Fibroblast of lung (primary cell): ENCODE measurements at places on chromosomes 12 and 14. TPM values are rescaled to one million over a fixed set of nuclear protein-coding genes. Genes with fewer than 3 reads are reported as not detected.

DNA sequence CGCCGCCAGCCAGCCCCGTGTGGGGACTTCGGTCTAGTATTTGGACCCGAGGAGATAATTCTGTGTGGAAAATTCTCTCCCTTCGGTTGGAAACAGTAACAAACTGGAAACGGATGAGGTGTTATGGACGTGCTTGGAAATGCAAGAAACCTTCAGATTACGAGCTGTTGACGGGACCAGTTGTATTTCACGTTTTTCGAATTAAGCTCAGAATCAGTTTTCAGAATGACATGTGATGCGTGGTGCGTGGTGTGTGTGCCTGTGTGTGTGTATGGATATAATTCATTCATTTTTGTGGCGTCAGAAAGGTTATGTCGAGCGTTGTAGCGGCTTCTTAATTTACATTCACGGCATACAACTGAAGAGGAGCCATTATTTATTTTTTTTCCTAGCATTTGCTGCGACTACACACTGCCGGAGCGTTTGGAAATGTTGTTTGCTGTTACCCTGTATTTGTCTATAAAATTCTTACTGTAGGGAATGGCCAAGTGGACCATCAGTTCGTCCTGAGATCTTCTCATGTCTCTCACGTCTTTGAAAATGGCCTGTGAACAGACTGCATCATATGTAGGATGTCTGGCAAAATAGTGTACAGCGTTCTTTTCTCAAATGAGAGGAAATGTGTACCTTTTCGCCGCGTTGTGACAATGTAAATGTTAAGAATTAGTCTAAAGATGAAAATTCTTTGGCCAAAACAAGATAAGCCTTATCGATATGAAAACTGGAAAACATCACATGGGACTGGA is 1.3 kb downstream of the TRAF3 start:
- peak; percentile 51 for DNase-seq

DNA sequence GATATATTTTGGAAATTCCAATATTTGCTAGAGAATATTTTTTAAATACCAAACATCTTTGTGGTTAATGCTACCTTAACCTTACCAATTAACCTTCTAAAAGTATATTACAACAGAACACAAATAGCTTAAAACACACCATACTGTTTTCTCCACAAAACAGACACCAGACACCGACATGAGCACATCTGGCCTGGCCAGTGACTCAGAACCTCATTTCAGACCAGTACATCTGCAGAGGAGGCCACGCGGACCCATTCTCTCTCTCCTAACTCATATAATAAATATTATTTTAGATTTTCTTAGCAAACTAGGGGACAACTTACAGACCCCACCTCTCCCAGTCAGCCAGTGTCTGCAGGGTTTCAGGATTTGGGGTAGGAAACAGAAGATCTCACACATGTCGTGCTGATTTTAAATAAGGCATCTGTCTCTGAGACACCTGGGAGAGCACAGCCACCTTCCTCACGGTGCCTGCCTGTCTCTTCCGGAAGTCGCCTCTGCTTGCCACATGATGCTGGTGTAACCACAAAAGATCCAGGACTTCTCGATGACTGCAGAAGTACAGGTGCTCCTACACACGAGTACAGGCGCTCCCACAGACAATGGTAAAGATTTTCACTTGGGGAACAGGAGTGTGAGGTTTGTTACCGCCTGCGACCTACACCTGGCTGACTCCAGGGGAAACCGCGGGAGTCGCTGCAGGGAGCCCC is 9.7 kb upstream of the ANKLE2 start:
- peak; percentile 18 for DNase-seq

GRCh38 chr14:52110441-52111086 is 41.7 kb upstream of the NID2 start:
- DNase-seq: peak; percentile 40

GRCh38 chr14:96503306-96503679 is 1.1 kb downstream of the PAPOLA start:
- DNase-seq: no peak

DNA sequence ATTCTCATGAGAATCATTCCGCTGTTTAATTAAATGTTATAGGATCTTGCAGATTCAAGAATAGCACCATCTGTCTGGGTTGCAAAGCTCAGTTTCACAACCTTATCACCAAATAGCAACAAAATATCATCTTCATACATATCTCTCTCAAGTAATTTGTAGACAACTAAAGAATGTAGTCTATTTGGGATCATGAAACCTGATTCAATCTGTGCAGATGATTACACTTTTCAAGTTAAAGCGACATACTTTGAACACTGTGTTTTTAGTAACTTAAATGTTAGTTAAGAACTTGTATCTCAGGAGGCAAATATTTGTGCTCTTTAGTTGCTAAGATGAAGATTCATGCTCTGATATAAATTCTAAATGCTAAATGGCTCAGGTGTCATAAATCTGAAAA is 14.8 kb downstream of the MED13L start:
- DNase-seq: no peak

GRCh38 chr14:85508863-85509262 is 21.1 kb upstream of the FLRT2 start:
- DNase-seq: no peak

DNA sequence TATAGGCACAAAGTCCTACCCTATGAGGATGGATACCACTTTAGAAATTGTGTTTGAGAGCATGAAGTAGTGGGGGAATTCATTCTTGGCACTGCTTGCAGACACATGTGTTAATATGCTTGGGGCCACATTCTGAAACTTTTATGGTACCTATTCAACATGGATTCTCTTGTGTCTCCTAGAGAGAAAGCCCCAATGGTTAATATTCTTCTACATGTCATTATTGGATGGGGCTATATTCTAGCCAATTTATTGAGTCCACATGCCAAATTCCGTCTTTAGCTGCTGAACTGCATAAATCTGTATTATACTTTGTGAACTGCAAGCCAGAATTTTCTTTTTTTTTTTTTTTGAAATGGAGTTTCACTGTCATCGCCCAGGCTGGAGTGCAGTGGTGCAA is 140.0 kb downstream of the KICS2 start:
- DNase-seq: no peak

- DNase-seq: no peak
Measured at GRCh38 chr12:15505616-15506015, 183.3 kb downstream of the PTPRO start.

DNA sequence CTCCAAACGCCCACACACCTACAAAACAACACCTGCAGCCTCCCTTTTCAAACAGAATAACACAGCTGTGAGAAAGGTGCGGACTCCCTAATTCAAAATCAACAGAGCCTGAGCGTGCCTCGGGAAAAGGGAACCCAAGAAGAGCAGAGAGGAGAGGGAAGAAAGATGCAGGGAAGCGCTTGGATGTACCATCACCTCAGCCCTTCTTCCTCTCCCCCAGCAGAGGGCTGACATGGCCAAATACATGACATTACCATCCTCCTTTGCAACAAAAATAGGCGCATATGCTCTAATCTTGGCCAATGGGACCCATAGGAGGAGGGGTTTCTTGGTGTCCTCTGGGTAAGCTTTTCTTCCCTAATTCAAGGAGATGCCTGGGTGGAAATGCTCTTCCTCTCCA is 78.0 kb downstream of the CPSF2 start:
- no peak for DNase-seq

DNA sequence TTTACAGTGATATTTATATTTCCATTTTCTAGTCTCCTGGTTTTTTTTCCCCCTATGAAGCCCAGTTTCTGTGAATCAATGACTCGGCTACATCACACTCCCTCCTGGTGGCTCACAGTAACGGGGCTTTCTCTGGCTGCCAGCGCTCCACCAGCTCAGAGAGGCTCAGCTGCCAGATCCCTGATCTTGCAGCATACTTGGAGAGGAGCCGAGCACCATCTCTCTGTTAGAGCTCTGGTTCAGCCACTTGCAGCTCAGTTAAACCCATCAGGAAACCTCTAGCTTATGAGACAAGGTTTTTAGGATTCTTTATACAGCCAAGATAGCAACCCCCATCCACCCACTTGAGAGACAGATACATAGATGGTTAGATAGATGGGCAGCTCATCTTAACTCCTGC is 74.6 kb downstream of the CIT start:
- peak; percentile 45 for DNase-seq

GRCh38 chr12:90622431-90622830 is 332.5 kb downstream of the CCER1 start:
- DNase-seq: peak; percentile 37

DNA sequence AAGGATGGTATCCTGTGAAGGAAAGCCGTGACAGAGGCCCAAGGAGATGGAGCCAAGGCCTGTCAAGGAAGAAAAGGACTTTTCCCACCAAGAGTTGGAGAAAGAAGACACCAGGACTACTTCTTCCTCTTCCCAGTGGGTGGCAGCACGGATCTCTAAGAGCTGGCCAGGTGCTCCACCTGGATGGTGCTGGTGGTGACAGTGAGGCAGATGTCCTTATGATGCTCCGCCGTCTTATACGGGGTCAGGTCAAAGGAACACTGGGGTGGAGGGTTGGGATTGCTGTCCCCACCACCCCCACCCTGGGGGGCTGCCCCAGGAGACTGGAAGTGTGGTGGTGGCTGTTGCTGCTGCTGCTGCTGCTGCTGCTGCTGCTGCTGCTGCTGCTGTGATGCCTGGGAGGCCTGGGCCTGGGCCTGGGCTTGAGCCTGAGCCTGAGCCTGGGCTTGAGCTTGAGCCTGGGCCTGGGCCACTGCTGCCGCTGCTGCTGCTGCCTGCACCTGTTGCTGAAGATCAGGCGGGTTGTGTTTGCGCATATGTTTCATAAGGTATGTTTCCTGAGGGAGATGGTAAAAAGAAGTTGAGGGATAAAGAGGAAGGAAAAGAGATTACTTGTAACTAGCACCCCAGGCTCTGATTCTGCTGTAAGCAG is 4.8 kb upstream of the ING4 start:
- no peak for DNase-seq

DNA sequence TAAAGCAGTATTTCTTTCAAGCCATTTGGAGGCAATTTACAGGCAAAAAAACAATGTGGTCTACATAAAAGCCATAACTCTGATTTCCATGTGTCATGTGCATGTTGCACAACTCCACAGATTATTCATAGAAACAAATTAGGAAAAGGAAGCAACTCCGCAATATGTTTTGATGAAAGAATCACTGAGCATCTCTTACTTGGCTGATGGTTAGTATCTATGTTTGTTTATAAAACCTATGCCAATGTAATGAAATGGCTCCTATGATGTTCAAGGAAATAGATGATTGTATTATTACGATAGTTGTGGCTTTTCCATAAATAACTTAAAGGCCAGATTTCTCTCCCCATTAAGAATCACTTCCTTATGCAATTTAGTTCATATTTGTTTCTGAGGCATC is 373.7 kb downstream of the CCDC91 start:
- DNase-seq: peak; percentile 80

GRCh38 chr12:116015525-116015924 is 262.0 kb downstream of the MED13L start:
- peak; percentile 57 for DNase-seq

DNA sequence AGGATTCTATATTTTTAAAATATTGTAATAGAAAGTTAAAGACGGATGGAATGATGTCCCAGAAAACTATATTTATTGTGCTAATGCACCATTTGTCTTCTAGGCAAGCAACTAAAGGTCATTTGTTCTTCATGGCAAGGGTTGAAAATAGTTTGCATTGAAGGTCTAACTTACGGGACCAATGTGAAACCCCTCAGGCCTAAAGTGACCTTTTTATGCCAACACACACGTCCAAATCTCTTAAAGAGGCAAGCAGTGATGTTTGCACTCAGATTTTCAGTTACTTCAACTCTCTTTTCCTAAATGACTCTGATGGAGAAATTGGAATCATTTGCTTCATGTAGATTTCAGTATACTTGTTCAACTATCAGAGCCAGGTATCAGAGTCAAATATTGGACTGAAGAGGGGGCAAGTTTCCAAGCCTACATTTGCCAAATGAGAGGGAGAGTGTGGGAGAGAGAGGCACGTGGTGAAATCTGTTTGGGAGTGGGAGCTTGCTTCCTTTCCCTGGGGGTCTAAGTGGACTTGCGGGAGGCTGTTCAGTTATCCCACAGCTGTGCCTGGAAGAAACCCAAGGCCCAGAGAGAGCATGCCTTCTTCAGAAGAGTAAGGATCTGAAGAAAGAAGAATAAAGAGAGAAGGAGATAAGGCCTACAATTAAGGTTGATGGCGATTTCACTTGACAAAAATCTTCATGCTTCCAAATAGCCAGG is 459.8 kb downstream of the BCAT1 start:
- no peak for DNase-seq

DNA sequence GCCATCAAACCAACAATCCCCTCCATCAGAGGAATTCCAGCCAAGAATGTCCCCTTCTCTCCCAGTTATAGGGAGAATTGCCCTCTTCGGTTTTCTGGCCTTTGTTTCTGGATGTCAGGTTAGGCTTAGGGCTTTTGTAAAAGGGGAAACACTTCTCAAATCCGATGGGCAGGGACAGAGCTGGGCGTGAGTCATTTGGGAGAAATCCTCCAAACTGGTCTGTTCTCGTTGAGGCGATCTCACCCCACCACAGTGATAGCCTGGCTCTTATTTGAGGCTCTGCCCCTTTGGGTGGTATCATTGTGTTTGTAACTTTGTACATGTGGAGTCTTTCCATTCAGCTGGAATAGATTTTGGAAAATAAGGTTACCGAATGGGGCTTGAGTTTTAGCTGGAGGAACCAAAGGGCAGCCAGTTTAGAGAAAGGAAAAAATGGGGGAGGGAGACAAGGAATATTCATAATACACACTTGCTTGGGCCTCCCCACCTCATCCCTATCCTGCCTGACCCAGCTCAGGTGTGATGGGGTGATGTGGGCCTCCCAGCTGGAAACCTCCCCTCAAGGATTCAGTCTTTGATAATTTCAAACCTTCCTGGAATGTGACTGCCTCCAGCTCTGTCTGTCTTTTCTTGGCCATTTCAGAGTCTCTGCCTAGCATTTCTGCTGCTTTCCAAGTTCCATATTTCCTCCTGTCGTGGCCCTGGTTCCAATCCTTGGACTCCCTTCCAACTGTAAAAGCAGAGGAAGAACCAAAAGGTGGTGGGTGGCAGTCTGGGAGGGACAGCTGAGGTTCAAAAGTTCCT is 7.5 kb downstream of the HOXC4 start:
- DNase-seq: no peak

- DNase-seq: no peak
Measured at GRCh38 chr14:90608281-90608680, 207.9 kb downstream of the TTC7B start.

- DNase-seq: no peak
Measured at GRCh38 chr12:9969673-9970072, 1.5 kb upstream of the CLEC12A start.

GRCh38 chr12:76303989-76304460 is 44.2 kb downstream of the BBS10 start:
- DNase-seq: peak; percentile 45

- DNase-seq: no peak
Measured at GRCh38 chr14:99887407-99887806, 94.2 kb downstream of the EML1 start.

Gene C12orf50
- total RNA-seq: under 0.01 TPM in 1 of 2 replicates, not detected in the other

Gene IFNG-AS1
- total RNA-seq: not detected in 2 replicates

Gene GPR68
- total RNA-seq: 0.26 and 0.66 TPM in 2 replicates

Gene COX8C
- 0.33 TPM in 1 of 2 replicates, not detected in the other for total RNA-seq

Gene CCDC175
- not detected in 2 replicates for total RNA-seq

Gene PAX9
- not detected in 2 replicates for total RNA-seq

Gene HOXC10
- not detected in 2 replicates for total RNA-seq

Gene DPPA3
- total RNA-seq: not detected in 2 replicates

Gene SLCO1B1
- not detected in 2 replicates for total RNA-seq

Gene CCDC177
- total RNA-seq: not detected in 2 replicates

Gene KLRK1
- total RNA-seq: not detected in 2 replicates

Gene SLC10A1
- total RNA-seq: not detected in 2 replicates

Gene KRT3
- total RNA-seq: not detected in 2 replicates

Gene KRT77
- total RNA-seq: not detected in 2 replicates
